ENCODE measurements at places on chromosomes 1 and 21. TPM values are rescaled to one million over a fixed set of nuclear protein-coding genes. Genes with fewer than 3 reads are reported as not detected.

GRCh38 chr1:190274721-190275120, 202.9 kb downstream of the BRINP3 start:
- no peak for DNase-seq

GRCh38 chr1:30877205-30877912, 31.2 kb downstream of the SDC3 start:
- no peak for DNase-seq

GRCh38 chr1:59574085-59574484, 240.7 kb upstream of the HOOK1 start:
- DNase-seq = no peak

- DNase-seq = no peak
Observed at GRCh38 chr21:34004013-34004938, 69.1 kb upstream of the MRPS6 start.

Gene LINGO4
- 0.72 TPM for total RNA-seq

All from activated naive CD4-positive, alpha-beta T cell treated with anti-CD3 and anti-CD28 coated beads, Interleukin-2, amount 50 U/mL, for 72 hours (primary cell).